ENCODE measurements at places on chromosomes 12 and 14. TPM values are rescaled to one million over a fixed set of nuclear protein-coding genes. Genes with fewer than 3 reads are reported as not detected.
A peak's percentile ranks its signal among the peaks of the same experiment; 100 is the strongest.

Gene RARG
- polyA plus RNA-seq: 2.2 TPM

DNA sequence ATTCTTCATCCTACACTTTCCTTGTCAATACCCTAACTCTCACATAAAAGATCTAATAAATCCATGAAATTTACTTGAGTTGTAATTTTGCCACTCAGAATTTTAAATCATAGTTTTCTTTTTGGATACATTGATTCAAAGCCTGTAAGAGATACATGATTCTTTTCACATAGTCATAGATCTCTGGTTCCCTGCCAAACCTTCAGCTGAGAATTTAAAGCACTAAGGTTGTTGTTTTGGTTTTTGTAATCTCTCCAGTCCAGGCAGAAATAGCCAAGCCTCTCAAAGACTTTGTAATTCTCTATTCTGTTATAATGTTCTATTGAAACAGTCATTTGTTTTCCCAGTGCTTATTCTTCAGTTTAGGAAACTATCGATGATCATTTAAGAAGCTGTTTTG is 273.9 kb downstream of the TRHDE start:
- H3K4me3 ChIP-seq: no peak overlapping the region
- no peak overlapping the region for H3K27ac ChIP-seq
- H3K4me1 ChIP-seq: no peaks in the 10 kb centered on the region
- H3K27me3 ChIP-seq: no peaks in the 10 kb centered on the region

- no peak overlapping the region for H3K27ac ChIP-seq
- no peaks in the 10 kb centered on the region for H3K27me3 ChIP-seq
- H3K4me1 ChIP-seq: no peaks in the 10 kb centered on the region
- DNase-seq: no peak
- H3K36me3 ChIP-seq: peaks cover 5% of the 10 kb centered on the region
Observed at GRCh38 chr12:102043928-102044327, 17.9 kb downstream of the WASHC3 start.

- H3K4me1 ChIP-seq: peaks cover 24% of the 10 kb centered on the region
- no peak within 1 kb of the TSS for H3K27ac ChIP-seq
- no peak for DNase-seq
- no peaks in the 10 kb centered on the region for H3K36me3 ChIP-seq
Observed at GRCh38 chr14:52950898-52951680, at the start of gene FERMT2. Gene FERMT2 (minus strand): TSS chr14:52951050. CDS start chr14:52950568, 482 bp downstream.

Gene C12orf50
- polyA plus RNA-seq: not detected

- no peak for DNase-seq
- H3K27ac ChIP-seq: no peak overlapping the region
- no peaks in the 10 kb centered on the region for H3K4me1 ChIP-seq
- no peak overlapping the region for H3K4me3 ChIP-seq
Observed at GRCh38 chr14:76694106-76694505, 67.2 kb upstream of the VASH1 start.

Gene ARHGAP9
- 231 TPM for polyA plus RNA-seq

DNA sequence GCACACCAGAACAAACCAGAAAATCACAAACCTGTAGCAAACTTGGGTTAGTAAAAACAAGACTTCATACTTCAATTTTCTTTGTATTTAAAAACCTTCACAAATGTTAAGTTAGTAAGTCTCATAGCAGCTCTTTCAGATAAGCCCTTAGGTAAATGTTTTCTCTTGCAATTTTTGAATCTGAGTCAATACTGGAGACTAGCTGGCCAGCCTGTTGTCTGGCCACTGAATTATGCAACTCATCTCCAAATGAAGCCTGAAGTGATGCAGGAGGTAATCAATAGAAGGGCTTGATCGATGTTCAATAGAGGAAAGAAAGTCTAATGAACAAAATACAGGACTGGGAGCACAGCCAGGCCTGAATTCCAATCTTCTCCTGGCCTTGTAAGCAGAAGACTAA is 465.2 kb downstream of the LRIG3 start:
- H3K36me3 ChIP-seq: no peaks in the 10 kb centered on the region
- no peaks in the 10 kb centered on the region for H3K4me1 ChIP-seq
- no peak overlapping the region for H3K27ac ChIP-seq
- no peaks in the 10 kb centered on the region for H3K27me3 ChIP-seq
- H3K4me3 ChIP-seq: no peak overlapping the region

DNA sequence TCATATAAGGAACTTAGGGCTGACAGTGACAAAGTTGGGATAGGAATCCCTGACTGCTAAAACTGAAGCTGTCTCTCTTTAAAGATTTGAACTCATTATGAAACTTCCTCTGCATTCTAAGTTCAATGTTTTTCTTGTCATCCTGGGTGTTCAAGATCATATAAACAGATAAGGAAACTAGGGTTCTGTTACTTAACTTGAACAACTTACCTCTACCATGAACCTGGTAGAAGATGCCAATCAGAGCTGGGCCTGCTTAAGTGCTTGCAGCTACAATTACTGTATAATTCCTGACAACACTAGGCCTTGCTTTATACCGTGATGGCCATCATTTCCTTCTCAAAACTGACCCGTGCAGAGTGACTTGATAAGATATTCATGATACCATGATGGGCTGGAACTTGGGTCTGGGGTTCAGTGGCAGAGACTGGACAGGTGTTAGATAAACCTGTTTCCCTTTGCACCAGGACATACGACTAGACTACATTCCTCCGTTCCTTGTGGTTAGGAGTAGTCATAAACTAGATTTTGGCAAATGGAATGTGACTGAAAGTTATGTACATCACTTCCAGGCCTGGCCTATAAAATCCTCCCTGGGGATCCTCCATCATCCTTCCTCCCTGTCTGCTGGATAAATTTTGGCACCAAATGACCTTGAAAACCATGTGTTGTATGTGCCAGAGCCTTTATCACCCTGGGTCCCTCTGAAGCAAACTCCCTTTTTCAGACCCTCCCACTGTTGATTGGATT is 172.2 kb upstream of the PRICKLE1 start:
- H3K36me3 ChIP-seq: no peaks in the 10 kb centered on the region
- no peak overlapping the region for H3K27ac ChIP-seq
- no peaks in the 10 kb centered on the region for H3K4me1 ChIP-seq

- DNase-seq: no peak
- H3K27me3 ChIP-seq: no peaks in the 10 kb centered on the region
- peak overlapping the region; percentile 71 for H3K27ac ChIP-seq
- H3K4me3 ChIP-seq: no peak overlapping the region
- H3K4me1 ChIP-seq: peaks cover 53% of the 10 kb centered on the region
Observed at GRCh38 chr12:62267480-62267879, 7.3 kb downstream of the USP15 start.

GRCh38 chr14:35444104-35444503 is 39.6 kb upstream of the NFKBIA start:
- no peak for DNase-seq
- H3K27ac ChIP-seq: no peak overlapping the region
- H3K36me3 ChIP-seq: no peaks in the 10 kb centered on the region
- H3K27me3 ChIP-seq: peaks cover 22% of the 10 kb centered on the region

Gene OR4E2
- not detected for polyA plus RNA-seq

- DNase-seq: no peak
- no peak overlapping the region for H3K27ac ChIP-seq
- H3K27me3 ChIP-seq: no peaks in the 10 kb centered on the region
- H3K36me3 ChIP-seq: no peaks in the 10 kb centered on the region
- no peak overlapping the region for H3K4me3 ChIP-seq
- H3K4me1 ChIP-seq: peaks cover 10% of the 10 kb centered on the region
Observed at GRCh38 chr12:25271486-25272098, 20.9 kb upstream of the KRAS start.

DNA sequence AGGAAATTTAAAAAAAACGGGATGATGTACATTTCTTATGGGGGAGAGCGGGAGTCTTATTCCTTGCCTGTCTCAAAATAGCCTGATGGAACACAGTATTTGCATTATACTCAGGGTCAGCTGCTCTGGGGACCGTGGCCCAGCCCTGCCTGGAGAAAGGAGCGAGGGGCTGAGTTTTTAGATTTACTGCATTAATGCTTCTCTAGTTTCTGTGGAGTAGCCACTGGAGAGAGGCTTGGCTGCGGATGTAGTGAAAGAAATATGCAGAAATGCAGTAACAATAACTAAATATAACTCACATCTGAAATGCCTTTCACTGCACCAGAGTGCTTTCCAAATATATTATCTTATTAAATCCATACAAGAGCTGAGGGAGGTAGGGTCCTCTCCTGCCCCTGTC is 87.6 kb upstream of the MAP1LC3B2 start:
- no peak for DNase-seq
- H3K4me1 ChIP-seq: peaks cover 2% of the 10 kb centered on the region
- H3K4me3 ChIP-seq: no peak overlapping the region
- no peak overlapping the region for H3K27ac ChIP-seq
- H3K36me3 ChIP-seq: peaks cover 9% of the 10 kb centered on the region

Gene INSM2
- polyA plus RNA-seq: not detected

- H3K36me3 ChIP-seq: no peaks in the 10 kb centered on the region
- peak overlapping the region; percentile 94 for H3K27ac ChIP-seq
- H3K4me3 ChIP-seq: peak overlapping the region; percentile 98
- peaks cover 50% of the 10 kb centered on the region for H3K4me1 ChIP-seq
- no peak for DNase-seq
- H3K27me3 ChIP-seq: no peaks in the 10 kb centered on the region
Observed at GRCh38 chr12:93379326-93379980, 1.7 kb downstream of the NUDT4 start.

DNA sequence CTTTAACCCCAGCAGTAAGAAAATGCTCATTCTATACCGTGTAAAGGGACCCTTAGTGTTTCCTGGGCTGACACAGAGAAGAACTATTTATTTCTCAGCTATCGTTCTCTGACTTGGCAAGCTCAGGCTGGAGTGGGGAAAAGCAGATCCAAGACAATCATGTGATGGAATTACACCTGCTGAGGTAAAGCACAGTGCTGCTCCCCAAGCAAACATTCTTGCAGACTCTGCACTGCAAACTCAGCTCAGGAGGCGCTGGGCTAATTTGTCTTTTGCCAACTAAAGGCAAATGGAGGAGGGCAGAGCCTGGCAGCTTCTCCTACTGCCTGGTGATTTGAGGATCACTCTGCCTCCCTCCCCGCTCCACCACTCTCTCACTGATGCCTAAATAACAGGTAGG is 57.8 kb upstream of the FUT8 start:
- DNase-seq: no peak
- no peak overlapping the region for H3K27ac ChIP-seq
- H3K36me3 ChIP-seq: no peaks in the 10 kb centered on the region
- no peaks in the 10 kb centered on the region for H3K27me3 ChIP-seq

Measured in naive B cell (primary cell).